Fibroblast of skin of left biceps (primary cell): ENCODE measurements at places on chromosomes 4 and X.

GRCh38 chr4:8069102-8069752 is 89.4 kb downstream of the ABLIM2 start:
- DNase-seq: no peak

GRCh38 chr4:181659876-181660275 is 583.3 kb upstream of the TENM3 start:
- no peak for DNase-seq

DNA sequence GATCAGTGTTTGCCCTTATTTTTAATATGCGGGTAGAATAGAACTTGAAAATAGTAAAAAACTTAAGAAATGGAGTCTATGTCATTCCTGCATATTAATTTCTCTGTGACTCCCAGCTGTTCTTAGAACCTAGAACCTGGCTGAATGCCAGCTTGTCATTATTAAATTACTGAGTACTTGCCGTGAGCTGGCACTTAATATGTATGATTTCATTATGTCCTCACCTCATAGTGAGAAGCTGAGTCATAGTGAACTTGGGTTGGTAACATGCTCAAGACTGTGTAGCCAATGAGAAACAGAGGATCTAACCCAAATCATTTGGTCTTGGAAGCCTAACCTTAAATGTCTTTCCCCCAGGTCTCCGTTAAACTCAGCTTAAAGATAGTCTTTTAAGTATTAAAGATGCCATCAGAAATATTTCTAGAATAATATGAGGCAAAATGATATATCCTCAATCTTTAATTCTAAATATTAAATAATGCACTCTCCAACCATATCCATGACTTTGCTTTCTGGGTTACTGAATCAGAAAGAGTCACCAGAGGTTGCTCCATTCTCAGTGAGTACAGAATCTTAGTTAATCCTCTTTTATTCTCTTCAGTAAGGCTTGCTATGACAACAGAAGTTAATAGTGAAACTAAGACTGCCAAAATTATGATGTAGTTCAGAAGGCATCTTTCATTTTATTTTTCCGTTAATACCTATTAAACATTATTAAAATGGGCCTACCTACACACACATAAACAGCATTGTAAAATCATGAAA is 58.6 kb upstream of the TLL1 start:
- no peak for DNase-seq

DNA sequence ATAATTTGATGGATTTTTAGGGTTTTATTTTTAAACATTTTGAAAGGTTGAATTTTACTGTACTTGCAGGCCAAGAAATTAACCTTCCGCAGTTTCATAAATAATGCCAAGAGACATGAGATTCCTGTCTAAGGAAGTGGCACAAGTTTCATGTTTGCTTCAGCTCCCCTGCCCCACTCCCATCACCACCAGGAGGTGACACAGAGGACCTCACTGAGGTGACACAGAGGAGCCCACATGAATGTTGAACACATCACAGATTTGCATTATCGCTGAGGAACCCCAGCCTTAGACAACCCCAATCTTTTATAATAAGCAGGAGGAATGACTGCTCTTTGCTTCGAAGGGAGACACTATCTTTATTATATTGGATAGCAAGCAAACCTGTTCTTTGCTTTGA is 491.4 kb upstream of the ATOH1 start:
- DNase-seq: no peak

- no peak for DNase-seq
Observed at GRCh38 chr4:138774940-138775339, 240.6 kb upstream of the NOCT start.

- DNase-seq: no peak
Observed at GRCh38 chrX:24266996-24267395, 46.9 kb downstream of the SUPT20HL2 start.

GRCh38 chr4:102217345-102217744 is 127.9 kb downstream of the SLC39A8 start:
- DNase-seq: no peak
